ENCODE measurements at places on chromosomes 7 and 10.

DNA sequence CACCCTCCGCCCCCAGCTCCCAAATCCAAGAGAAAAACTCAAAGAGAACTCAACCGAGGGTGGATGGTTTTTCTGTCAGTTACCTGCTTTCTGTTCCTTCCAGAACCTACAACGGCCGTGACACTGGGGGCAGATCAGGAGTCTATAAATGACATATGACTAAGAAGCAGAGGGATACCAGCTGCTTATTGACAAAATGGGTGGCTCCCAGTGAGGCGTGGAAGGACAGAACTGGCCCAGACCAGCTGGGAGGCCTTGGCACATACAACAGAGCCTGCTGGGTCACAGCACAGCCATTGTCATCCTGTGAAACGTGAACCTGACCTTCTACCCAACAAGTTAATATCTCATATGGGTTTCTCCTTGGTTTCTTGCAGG is 84.3 kb upstream of the ADRB1 start:
- DNase-seq, result no peak

- DNase-seq, result no peak
Measured at GRCh38 chr10:29749150-29749549, 114.4 kb upstream of the SVIL start.

DNA sequence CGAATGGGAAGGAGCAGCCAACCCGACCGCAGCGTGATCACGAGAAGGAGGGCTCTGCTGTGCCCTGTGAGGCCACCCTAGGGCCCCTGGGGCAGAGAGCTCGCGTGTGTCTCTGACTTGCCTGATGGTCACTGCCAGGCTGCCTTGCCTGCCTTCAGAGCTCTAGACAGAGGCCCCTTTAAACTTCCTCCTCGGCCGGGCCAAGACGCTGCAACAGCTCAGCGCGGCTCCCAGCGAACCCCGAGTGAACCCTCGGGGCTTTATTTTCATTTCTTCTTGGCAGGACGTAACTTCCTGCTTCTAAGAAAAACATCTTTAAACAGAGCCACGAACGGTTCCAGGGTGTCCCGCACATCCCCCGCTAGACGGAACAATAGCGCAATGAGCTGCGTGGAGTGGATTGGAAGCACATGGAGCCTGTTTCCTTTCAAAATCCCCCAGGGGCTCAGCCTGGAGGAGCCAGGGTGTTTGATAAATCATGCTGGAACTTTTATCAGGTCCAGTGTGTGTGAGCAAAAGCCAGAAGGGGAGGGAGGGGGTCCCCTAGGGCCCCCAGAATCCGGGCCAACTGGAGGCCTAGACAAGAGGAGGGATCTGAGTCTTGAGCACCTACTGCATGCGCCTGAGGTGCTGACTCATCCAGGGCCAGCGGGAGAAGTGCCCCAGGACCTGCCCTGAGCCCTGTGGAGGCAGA is 134.1 kb upstream of the GDF10 start:
- DNase-seq, result no peak

DNA sequence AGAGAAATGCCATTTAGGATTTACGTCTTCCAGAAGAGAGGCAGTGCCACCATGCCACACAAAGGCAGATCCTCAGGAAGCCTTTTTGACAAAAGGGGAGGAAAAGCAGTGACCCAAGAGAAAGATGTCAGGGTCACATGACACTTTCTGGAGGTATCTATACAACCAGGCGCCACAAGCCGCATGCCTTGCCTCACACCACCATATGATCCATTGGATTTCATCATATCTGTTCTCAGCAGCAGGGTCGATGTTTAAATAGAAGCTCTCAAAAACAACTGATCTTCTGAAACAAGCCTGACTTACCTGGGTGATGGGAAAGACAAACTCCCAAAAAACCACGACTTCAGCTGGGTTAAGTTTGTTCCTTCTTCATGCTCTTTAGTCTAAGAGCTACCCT is 52.5 kb upstream of the UNC5B start:
- DNase-seq, result no peak
